ENCODE measurements at places on chromosomes 3 and 15. TPM values are rescaled to one million over a fixed set of nuclear protein-coding genes. Genes with fewer than 3 reads are reported as not detected.

GRCh38 chr15:37104424-37104981, 4.2 kb upstream of the MEIS2 start:
- H3K4me1 ChIP-seq, result peaks cover 47% of the 10 kb centered on the region
- H3K4me3 ChIP-seq, result peak overlapping the region; percentile 98
- H3K36me3 ChIP-seq, result peaks cover 8% of the 10 kb centered on the region
- peak overlapping the region; percentile 100 for H3K27ac ChIP-seq
- DNase-seq, result peak; percentile 42

GRCh38 chr15:71245588-71245987, 130.3 kb downstream of the THSD4 start:
- DNase-seq, result no peak
- peaks cover 15% of the 10 kb centered on the region for H3K4me1 ChIP-seq
- H3K4me3 ChIP-seq, result no peak overlapping the region

DNA sequence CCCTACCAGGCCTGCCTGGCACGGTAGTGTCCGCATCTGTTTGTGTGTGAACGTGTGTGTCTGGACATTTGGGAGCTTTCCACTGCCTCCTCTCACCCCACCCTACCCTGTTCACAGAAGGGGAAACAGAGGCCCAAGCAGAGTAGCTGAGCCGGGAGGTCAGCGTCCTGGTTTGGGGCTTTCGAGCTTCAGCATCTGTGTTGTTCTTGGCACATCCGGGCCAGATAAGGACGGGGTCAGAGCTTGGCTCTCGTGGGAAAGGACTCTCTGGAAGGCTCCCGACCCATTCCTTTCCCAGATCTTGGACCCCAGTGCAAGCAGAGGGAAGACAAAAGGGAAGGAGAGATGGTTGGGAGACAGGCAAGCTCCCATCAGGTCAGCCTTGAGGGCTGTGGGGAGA, 6.3 kb upstream of the PTH1R start:
- no peak overlapping the region for H3K4me3 ChIP-seq
- H3K4me1 ChIP-seq, result peaks cover 15% of the 10 kb centered on the region
- H3K27ac ChIP-seq, result no peak overlapping the region
- no peaks in the 10 kb centered on the region for H3K27me3 ChIP-seq

Gene RAB6B
- total RNA-seq, result 12.8 TPM

Gene HRG
- total RNA-seq, result not detected

Gene ATP11B
- 76.1 TPM for total RNA-seq

GRCh38 chr3:149273096-149273751, 51.6 kb upstream of the CP start:
- no peak overlapping the region for H3K4me3 ChIP-seq
- no peaks in the 10 kb centered on the region for H3K36me3 ChIP-seq
- DNase-seq, result no peak
- H3K27me3 ChIP-seq, result no peaks in the 10 kb centered on the region

DNA sequence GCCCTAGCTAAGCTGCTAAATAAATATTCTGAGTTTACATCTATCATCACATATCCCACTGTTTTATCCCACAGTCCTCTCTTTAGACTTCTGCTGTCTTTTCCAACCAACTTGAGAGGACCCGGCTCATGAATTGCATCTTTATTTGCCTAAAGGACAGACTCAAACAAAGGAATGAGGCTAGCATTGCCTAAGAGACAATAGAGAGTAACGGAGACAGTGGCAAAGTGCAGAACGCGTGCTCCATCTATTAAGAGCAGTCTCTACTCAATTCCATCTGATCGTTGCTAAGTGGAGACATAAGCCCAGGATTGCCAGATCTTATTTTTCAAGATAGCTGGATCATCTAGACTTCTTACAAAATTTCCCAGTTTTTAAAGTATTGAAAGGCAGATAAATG, 2.3 kb downstream of the ADAMTSL3 start:
- peaks cover 68% of the 10 kb centered on the region for H3K27me3 ChIP-seq
- DNase-seq, result no peak
- no peak overlapping the region for H3K4me3 ChIP-seq
- H3K27ac ChIP-seq, result no peak overlapping the region

- peak overlapping the region; percentile 29 for H3K4me3 ChIP-seq
- H3K27me3 ChIP-seq, result no peaks in the 10 kb centered on the region
- peak overlapping the region; percentile 98 for H3K27ac ChIP-seq
- peaks cover 87% of the 10 kb centered on the region for H3K4me1 ChIP-seq
- peak; percentile 84 for DNase-seq
Measured at GRCh38 chr15:66765478-66766281, 63.6 kb downstream of the SMAD6 start.

Gene RASA2
- 15.5 TPM for total RNA-seq

DNA sequence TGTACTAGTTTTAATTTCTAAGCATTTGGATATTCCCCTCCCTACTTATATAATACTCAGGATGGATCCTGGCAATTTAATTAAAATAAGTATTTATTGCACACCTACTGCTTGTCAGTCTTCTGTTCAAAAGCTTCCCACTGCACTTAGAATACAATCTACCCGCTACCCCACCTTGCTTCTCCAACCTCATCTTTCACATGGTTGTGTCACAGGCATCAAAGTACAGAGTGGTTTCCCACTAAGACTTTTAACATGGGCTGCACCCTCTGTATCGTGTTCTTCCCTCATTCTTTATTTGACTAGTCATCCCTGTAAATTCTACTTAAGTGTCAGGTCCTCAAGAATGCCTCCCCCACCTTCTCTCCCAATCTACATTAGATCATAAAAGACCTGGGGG, 35.0 kb downstream of the RIOX2 start:
- peaks cover 5% of the 10 kb centered on the region for H3K4me1 ChIP-seq
- H3K36me3 ChIP-seq, result peaks cover 4% of the 10 kb centered on the region
- H3K4me3 ChIP-seq, result no peak overlapping the region
- H3K27me3 ChIP-seq, result no peaks in the 10 kb centered on the region
- DNase-seq, result no peak

GRCh38 chr15:68259883-68260282, 17.7 kb upstream of the FEM1B start:
- no peak overlapping the region for H3K27ac ChIP-seq
- H3K27me3 ChIP-seq, result no peaks in the 10 kb centered on the region
- no peak for DNase-seq
- no peak overlapping the region for H3K4me3 ChIP-seq

Gene TEX55
- not detected for total RNA-seq

DNA sequence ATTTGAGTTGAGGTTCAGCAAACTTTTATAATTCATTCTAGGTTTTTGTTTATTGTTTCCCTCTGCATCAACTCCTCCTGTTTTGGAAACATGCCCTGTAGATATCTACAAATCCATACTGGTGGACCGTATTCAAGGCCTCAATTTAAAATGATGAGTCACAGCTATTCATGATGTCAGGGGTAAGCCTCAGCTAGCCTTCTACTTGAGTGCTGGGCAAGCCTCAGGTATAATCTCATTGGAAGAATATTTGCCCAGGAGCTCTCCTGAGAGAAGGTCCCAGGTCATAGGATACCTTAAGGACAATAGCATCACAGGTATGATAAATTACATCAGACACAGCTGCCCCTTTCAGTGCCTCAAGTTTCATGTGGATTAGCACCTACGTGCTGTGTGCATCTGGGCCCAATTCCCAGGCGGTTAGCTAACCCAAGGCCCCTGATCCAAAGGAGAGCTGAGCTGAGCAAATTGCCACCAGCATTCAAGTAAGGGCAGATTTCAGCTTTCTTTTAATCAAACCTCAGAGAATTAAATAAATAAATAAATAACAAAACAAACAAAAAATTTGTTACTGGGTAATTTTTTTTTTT, 87.5 kb downstream of the KCNMB2 start:
- H3K4me3 ChIP-seq, result no peak overlapping the region
- no peak overlapping the region for H3K27ac ChIP-seq
- H3K27me3 ChIP-seq, result no peaks in the 10 kb centered on the region
- DNase-seq, result no peak

GRCh38 chr3:184491867-184492615, 69.5 kb upstream of the EPHB3 start:
- H3K36me3 ChIP-seq, result no peaks in the 10 kb centered on the region
- H3K27me3 ChIP-seq, result peaks cover 62% of the 10 kb centered on the region
- DNase-seq, result no peak

GRCh38 chr3:157101486-157101885, 58.5 kb downstream of the CCNL1 start:
- no peak overlapping the region for H3K4me3 ChIP-seq
- H3K27me3 ChIP-seq, result no peaks in the 10 kb centered on the region
- no peaks in the 10 kb centered on the region for H3K36me3 ChIP-seq
- no peak overlapping the region for H3K27ac ChIP-seq
- peaks cover 23% of the 10 kb centered on the region for H3K4me1 ChIP-seq
- DNase-seq, result no peak

DNA sequence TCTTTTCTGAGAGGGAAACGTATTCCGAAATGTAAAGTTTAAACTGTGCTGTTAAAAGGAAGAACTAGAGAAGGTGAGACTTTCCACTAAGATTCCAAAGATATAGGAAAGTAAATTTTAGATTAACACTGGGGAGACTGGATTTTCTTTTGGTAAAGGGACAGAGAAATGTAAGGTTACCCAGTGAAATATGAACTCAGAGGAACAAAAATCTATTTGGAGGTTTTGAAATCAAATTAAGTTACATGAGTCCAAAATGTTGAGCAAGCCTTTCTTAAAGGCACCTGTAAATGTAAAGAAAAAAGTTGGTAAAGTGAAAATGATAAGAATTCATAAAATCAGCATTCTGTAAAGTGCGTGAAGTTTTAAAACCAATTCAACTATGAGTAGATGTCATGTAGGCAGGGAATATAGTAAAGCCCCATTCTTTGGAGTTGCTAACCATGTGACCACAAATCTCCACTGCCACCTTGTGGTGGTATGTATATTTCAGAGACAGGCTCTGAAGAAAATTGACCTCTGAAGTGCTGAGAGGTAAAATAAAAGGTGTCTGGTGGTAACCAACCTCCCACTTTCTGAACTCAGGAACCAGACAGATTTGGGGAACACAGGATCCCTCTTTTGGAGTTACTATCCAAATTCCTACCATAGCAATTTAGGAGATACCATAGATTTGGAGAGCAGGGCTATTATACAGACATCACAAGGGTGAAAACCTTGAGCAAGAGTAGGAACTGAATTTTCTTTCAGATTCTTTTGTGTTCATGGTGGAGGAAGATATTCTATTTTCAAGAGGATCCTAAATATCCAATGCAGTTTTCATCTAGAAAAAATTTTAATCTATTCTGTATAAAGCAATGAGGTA, 215.3 kb downstream of the ROBO2 start:
- peaks cover 4% of the 10 kb centered on the region for H3K36me3 ChIP-seq
- no peaks in the 10 kb centered on the region for H3K4me1 ChIP-seq
- no peaks in the 10 kb centered on the region for H3K27me3 ChIP-seq
- H3K27ac ChIP-seq, result no peak overlapping the region
- no peak overlapping the region for H3K4me3 ChIP-seq

DNA sequence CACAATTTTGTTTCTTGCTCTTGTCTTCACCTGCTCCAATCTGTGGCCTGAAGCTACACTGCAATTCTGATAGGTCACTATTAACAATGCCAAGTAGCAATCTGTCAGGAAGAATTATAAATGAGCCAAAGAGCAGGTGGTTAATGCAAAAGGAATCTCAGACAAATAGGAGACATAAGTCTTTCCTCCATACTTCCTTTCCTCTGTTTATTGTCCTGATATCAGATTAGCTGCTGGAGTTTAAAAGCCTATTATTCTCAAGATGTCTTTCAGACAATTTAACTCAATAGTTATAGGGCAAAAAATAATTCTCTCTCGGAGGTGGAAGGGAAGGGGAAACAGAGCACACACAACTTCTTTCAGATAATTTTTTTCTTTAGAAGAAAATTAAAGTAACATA, 491.6 kb downstream of the MFSD1 start:
- no peak overlapping the region for H3K4me3 ChIP-seq
- H3K27me3 ChIP-seq, result peaks cover 32% of the 10 kb centered on the region
- H3K4me1 ChIP-seq, result no peaks in the 10 kb centered on the region
- no peaks in the 10 kb centered on the region for H3K36me3 ChIP-seq
- no peak overlapping the region for H3K27ac ChIP-seq

DNA sequence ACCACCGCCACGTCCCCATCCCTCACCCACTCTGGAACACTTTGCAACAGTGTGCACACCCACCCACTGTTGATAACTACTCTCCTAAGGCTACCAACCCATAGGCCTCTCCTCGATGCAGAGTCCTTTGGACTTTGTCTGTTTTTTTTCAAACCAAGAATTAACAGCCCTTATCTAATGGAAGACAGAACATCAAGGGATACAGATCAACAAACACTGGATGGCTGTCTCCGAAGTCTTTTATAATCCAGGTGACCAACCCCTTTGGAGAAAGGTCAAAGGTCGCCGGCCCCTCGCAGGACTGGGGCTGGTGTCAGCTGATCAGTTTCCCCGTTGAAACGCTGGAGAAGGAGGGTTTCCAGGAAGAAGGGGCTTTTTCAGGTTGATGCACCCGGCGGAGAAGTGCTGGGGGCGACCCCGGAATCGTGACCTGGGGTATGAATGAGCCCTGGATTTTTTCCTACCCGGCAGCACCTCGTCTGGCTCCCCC, 532 bp downstream of the B4GALT4 start:
- no peaks in the 10 kb centered on the region for H3K27me3 ChIP-seq
- DNase-seq, result no peak
- peak overlapping the region; percentile 72 for H3K4me3 ChIP-seq
- H3K36me3 ChIP-seq, result peaks cover 13% of the 10 kb centered on the region

Gene GREM1
- total RNA-seq, result 2.1 TPM

Gene KIF7
- 26.6 TPM for total RNA-seq

Gene AMIGO3
- not detected for total RNA-seq

Gene TMEM212
- total RNA-seq, result not detected

- DNase-seq, result no peak
- H3K27me3 ChIP-seq, result peaks cover 31% of the 10 kb centered on the region
- no peaks in the 10 kb centered on the region for H3K4me1 ChIP-seq
- H3K4me3 ChIP-seq, result no peak overlapping the region
- no peaks in the 10 kb centered on the region for H3K36me3 ChIP-seq
Measured at GRCh38 chr15:59736181-59736580, 47.1 kb upstream of the BNIP2 start.

DNA sequence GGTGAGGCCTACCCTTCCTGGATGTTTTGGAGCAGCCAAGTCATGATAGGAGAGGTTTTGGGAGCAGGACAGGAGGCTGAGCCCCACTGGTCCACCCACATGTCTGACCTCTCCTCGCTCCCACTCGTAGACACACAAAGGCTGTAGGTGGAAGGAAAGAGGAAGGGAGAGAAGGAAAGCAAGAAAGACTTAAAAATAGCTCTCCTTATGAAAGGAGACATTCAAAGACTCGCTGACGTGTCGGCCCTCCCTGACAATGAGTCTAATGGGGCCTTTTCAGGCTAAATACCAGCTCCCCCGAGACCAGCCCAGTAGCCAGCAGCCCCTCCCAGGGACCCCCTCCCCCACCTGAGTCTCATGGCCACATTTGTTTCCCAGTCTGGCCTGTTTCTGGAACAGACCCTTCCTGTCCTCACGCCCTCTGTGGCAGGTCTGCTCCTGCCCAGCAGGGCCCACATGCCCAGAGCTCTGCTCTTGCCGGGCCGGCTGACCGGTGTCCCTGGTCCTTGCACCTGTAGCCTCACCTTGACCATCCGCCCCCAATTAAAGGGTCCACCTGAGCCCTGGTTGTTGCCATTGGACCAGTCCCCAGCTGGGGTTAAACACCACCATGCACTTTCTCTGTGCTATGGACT, 49.3 kb downstream of the FGD5 start:
- H3K27ac ChIP-seq, result no peak overlapping the region
- peaks cover 17% of the 10 kb centered on the region for H3K27me3 ChIP-seq
- H3K36me3 ChIP-seq, result no peaks in the 10 kb centered on the region
- H3K4me3 ChIP-seq, result no peak overlapping the region
- DNase-seq, result no peak
- no peaks in the 10 kb centered on the region for H3K4me1 ChIP-seq
